ENCODE measurements at places on chromosomes 11 and 22. TPM values are rescaled to one million over a fixed set of nuclear protein-coding genes. Genes with fewer than 3 reads are reported as not detected.

DNA sequence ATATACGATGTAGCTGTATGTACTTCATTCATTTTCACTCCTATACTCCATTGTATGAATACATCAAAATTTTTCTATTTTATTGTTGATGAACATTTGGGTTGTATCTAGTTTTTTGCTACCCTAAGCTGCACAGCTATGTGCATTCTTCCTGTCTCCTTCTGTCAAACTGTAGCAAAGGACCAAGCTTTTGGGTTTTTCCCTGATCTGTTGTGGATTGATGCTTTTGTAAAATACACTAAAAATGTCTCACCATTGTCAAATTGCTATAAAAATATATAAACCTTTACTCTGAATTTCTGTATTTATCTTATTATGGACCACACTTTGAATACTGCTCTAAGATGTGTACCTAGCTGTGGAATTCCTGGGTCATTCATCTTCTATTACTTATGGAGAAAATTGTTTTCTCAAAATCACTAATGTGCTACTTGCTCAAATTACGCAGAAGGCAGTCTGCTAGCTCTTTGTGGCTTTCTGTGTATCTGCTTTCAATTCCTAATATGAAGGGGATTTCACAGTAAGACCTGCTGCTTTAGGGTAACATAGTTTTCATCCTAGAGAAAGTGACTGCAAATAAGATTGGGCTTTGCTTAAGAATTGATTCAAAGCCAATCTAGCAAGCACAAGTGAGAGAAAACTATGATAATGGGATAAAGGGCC lies 123.4 kb downstream of the CYP2R1 start:
- no peak for DNase-seq

- peak; percentile 53 for DNase-seq
These were observed 18.0 kb downstream of the TOLLIP start for GRCh38 chr11:1291295-1292017.

- no peak for DNase-seq
These were observed 16.8 kb downstream of the DNAL4 start for GRCh38 chr22:38777087-38777671.

The ADAMTS15 gene
- total RNA-seq: 2.4 TPM

Data from spleen (tissue), 13 donors.